Inflammatory macrophage treated with lipopolysaccharide for 4 hours (primary cell): ENCODE measurements at places on chromosomes 12 and 14.

GRCh38 chr12:75207338-75208083, 2.1 kb downstream of the KCNC2 start:
- no peak for DNase-seq

DNA sequence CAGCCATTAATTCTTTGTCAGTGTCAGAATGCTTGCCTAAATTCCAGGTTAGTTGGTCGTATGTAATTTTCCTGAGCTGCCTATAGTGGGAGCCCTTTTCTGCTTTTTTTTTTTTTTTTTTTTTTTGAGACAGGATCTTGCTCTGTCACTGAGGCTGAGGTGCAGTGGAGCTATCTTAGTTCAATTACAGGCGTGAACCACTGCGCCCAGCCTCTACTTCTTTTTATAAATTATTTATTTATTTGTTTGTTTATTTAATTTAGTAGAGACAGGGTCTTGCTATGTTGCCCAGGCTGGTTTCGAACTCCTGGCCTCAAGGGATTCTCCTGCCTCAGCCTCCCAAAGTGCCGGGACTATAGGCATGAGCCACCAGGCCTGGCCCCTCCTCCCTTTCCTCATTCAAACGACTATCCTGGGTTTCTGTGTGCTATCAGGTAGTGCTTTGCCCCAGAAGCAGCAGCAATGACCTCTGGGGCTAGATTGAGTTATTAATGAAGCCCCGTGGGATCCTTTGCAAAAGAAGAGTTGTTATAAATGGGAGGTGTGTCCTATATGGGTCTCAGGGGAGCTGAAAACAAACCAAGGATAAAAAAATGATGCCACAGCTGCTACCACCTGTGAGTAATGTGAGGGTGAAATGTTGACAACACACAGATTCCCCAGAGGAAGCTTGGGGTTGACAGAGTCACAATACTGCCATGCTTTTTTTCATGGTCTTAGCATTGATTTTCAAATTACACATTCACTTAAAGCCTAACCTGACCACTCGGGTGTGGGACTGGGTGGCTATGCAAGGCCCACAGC, 34.6 kb upstream of the NFKBIA start:
- peak; percentile 27 for DNase-seq

GRCh38 chr12:59808317-59808910, 212.6 kb downstream of the SLC16A7 start:
- DNase-seq = peak; percentile 45

DNA sequence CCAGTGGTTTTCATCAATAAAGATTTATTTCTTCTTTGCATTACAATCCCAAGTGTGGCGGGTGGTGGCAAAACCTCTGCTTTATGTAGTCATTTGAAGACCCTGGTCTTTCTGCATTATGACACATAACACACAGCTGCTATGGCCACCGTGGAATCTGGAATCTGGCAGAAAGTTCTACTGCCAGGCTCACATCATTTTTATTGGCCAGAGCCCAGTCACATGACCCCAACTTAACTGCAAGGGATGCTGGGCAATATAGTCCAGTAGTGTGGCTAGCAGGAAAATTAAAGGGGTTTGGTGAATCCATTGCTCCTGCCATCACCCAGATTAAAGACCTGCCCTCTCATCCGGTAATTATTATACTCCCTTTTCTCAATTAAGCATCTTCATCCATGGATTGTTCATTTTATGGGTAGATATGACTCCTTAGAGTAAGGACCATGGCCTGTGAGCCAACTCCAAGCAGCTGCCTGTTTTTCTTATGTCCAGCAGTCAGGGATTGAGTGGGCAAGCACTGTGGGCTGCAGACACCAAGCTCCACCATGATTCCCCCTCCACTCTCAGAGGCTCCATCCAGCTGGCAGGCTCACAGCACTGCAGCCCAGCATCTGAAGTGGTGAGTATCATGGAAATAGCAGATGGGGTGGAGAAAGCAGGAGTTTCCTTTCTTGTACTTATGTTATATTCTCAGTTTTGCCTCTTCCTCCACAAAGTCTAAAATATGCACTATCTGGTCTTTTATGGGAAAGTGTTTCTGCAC, 1030.7 kb downstream of the AACS start:
- DNase-seq = no peak

- peak; percentile 100 for DNase-seq
These were observed 50.5 kb downstream of the IRF2BPL start for GRCh38 chr14:76977793-76978720.

DNA sequence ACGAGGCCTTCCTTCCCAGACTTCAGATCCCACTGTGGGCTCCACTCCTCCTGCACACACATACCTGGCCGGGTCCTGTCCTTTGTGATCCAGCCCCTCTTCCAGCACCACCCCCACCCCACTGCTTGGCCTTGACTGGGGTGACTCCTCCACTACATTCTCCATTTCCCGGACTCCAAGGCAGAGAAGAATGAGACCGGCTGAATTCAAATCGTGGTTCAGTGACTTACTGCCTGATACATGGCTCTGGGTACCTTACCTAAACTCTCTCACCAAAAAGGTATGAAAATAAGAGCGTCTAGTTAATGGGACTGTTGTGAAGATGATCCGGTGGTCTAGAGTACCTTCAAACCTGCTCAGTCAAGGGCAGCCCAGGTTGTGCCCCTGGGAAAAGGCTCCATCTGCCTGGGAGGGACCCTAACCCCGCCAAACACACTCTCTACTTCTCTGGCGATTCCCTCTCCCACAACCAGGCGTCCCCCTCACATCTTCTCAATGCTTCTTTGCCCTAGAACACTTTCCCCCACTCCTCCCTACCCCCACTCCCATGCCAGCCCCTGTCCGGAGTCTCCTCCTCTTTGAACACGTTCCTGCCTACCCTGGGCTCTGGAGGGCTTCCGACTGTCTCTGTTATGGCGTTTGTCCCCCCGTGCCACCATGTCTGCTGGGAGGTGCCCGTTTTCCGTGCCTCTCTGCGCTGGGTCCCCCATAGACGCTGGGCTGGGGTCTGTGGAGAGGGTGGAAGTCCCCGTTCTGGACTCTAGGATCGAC, 1.5 kb upstream of the ZBTB42 start:
- no peak for DNase-seq

DNA sequence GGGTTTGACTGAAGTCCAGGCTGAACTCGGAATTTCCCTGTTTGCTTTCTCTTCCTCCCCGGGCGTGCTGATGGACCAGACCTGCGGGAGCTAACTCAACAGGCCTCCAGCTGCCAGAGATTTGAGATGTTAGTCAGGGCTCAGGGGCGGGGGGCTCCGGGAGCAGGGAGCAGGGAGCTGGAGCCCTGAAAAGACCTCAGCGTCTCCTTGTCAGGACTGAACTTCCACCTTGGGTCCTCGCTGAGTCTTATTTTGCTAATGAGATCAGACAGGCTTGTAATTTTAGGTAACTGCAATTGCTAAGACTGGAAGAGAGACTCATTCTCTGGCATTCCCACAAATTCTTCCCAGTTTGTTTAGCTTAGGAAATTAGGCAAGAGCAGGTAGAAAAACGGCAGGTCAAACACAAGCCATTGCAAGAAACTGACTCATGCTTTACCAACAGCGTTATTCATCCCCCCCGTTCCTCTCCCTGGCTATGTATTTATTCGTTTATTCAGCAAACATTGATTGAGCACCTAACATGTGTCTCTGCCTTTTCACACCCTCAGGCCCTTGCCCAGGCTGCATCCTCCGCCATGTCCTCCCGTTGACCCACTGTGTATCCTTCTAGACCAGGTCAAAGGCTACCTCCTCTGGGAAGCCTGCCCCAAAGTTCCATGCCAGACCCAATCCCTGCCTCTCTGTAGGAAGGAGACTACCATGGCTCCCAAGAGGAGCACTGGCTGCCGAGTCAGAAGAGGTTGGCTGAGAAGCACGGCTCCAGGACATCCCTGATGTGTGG, 80.4 kb upstream of the DIO3 start:
- no peak for DNase-seq

GRCh38 chr14:105092171-105093037, 27.2 kb upstream of the GPR132 start:
- DNase-seq = no peak

GRCh38 chr12:109510196-109510595, 32.8 kb downstream of the UBE3B start:
- no peak for DNase-seq

DNA sequence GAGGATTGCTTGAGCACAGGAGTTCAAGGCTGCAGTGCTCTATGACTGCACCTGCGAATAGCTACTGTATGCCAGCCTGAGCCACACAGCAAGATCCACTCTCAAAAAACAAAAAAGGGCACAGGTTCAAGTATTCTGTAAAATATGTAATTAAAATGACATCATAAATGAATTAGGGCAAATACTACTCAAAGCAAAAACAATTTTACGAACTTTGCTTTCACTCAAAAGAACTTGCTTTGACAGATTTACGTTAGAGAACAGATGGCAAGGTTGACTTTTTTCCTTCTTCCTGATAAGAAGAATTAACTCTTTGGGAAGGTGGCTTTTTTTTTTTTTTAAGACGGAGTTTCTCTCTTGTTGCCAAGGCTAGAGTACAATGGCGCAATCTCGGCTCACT, 44.0 kb upstream of the EAPP start:
- DNase-seq = no peak

DNA sequence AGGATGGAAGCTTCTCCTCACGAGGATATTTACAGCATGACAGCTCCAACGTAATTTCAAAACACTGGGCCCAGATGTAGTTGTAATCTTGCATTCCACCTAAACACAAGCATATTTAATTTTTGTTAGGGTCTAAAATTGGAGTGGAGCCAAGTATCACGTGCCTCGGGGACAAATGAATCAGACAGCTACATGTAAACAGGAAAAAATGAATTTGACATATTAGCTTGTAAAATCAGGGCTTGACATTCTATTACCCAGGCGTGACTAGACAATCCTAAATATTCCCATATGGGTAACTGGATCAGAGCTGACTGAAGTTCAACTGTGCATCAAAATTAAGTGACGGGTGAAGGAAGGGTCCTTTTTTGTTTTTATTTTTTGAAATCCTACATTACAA, 59.0 kb downstream of the MDM2 start:
- DNase-seq = no peak

GRCh38 chr14:105527381-105527825, 1.0 kb downstream of the TMEM121 start:
- no peak for DNase-seq

DNA sequence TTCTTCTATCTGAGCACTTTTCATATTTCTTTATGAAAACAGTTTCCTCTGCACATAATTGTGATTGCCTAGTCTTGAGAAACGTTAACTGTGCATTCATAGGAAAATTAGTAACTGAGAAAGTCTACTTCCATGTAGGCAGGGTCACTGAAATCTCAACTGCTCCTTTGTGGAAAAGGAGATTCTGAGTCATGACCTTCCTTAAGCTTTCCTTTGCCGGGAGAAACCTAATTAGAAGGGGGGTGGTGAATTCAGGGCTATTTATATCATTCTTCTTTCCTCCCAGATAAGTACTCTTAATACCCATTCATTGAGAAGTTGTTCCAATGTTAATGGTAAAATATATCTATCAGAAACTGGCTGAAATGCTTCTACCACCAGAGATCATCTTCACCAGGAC, 751.0 kb upstream of the TMEM132C start:
- DNase-seq = no peak

DNA sequence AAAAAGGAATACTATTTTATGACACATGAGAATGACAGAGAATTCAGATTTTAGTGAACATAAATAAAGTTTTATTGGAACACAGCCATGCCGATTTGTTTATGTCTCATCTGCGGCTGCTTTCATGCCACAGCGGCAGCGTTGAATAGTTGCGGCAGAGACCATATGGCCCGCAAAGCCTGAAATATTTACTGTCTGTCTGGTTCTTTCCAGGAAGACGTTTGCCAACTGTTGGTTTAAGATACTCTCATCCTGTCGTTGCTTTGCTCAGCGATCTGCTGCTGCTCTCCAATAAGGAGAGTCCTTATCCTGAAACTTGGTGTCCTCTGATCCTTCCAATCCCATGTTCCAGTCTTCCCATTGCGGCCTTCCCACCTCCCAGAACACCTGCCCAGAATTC, 89.9 kb downstream of the SLC24A4 start:
- DNase-seq = no peak

DNA sequence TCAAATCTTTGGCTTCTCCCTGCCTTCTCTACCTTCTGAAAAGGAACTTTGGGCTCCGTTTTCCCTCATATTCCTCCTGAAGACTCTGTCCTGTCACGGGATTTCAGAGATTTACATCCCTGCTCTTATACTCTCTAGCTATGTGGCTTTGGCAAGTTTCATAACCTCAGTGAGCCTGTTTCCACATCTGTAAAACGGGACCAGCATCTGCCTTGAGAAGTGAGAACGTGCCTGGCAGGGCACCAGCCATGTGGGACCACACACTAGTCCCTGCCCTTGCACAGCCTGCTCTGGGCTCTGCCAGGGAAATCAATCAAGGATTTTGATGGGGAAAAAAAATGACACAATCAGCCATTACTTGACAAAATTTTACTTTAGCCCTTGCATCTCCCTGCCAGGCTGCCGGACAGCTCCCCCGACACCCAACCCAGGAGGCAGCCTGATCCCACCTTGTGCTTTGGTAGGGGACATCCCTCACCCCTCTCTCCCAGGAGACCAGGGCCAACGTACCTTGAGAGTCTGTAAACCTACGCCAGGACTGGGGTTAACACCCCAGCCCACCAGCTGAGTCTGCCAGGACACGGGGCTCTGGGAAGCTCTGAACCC, 8.5 kb downstream of the PHETA1 start:
- no peak for DNase-seq

GRCh38 chr14:74973905-74974363, 18.5 kb upstream of the PGF start:
- no peak for DNase-seq

GRCh38 chr14:98692832-98693231, 579.2 kb downstream of the BCL11B start:
- DNase-seq = no peak

GRCh38 chr14:69291891-69292561, 32.1 kb downstream of the GALNT16 start:
- DNase-seq = no peak

- peak; percentile 22 for DNase-seq
These were observed 213.0 kb downstream of the KITLG start for GRCh38 chr12:88367231-88367630.

DNA sequence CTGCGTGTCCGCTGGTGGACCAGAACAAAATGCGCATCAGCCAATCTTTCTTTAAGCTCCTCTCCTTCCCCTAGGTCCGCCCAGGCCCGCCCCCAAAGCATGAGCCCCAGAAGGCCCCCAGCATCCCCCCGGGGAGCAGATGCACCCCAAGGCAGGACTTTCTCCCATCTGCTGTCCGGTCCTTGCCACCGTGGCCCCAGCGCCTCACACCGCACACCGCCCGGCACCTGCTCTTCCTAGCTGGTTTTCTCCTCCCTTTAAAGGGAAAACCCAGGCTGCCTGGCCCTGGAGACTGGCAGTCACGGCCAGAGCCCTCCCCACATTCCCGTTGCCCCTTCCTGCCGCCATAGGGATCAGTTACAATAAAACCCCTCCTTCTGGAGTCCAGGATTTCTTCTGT, 30.2 kb downstream of the RIMBP2 start:
- DNase-seq = no peak

GRCh38 chr12:97939156-97939555, 476.6 kb downstream of the RMST start:
- no peak for DNase-seq

DNA sequence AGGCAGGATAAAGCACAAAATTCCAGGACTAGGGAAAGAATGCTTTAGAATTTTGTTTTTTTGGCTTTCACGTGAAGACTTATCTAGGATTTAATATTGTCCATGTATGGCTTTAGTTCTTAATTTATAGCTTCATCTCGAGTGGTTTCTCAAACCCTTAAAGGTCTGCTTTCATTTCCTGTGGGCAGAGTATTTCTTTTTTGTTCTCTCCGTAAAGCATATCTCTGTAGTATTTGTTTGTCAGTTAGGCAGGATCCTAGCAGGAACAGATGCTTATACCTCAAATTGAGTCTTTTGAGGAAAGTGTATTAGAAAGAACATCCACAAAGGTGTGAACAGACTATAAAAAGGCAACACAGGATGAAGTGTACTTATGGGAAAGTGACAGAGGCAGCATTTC, 697.1 kb upstream of the SEL1L start:
- no peak for DNase-seq
